ENCODE measurements at places on chromosomes 13 and 19.

GRCh38 chr13:40665126-40666044, 1.1 kb downstream of the FOXO1 start:
- peak overlapping the region; percentile 88 for H3K4me3 ChIP-seq
- no peaks in the 10 kb centered on the region for H3K36me3 ChIP-seq
- peak; percentile 49 for DNase-seq

- no peaks in the 10 kb centered on the region for H3K4me1 ChIP-seq
- H3K4me3 ChIP-seq: no peak overlapping the region
- H3K27me3 ChIP-seq: no peaks in the 10 kb centered on the region
- H3K36me3 ChIP-seq: no peaks in the 10 kb centered on the region
- no peak for DNase-seq
Observed at GRCh38 chr13:66367356-66367755, 862.8 kb downstream of the PCDH9 start.

- H3K4me1 ChIP-seq: no peaks in the 10 kb centered on the region
- no peaks in the 10 kb centered on the region for H3K36me3 ChIP-seq
- no peak overlapping the region for H3K4me3 ChIP-seq
- no peak for DNase-seq
Observed at GRCh38 chr13:62287764-62288163, 872.1 kb upstream of the PCDH20 start.

DNA sequence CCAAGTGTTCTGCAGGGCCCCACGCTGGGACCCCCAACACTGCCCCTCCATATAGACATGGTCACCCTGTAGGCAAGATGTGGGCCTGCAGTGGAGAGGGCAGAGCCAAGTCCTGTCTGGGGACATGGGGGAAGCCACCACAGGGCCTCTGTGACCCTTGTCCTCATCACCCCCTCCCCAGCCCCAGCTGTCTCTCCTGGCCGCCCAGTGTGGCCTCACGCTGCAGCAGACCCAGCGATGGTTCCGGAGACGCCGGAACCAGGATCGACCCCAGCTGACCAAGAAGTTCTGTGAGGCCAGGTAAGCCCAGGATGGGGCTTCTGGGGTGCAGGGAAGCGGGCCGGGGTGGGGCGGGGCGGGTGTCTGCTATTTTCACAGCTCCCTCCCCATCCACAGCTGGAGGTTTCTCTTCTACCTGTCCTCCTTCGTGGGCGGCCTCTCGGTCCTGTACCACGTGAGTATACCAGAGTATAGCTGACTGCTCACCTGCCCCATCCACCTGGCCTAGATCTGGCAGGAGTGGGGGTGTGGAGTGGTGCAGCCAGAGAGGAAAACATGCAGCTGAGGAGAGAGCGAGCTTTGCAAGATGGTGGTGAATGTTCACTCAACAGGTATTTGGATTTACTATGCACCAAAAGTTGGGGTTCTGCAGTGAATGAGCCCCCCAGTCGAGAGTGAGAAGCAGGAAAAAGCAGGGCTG, 46.4 kb downstream of the CERS4 start:
- no peaks in the 10 kb centered on the region for H3K4me1 ChIP-seq
- H3K4me3 ChIP-seq: no peak overlapping the region
- DNase-seq: no peak
- peaks cover 8% of the 10 kb centered on the region for H3K36me3 ChIP-seq
- no peaks in the 10 kb centered on the region for H3K27me3 ChIP-seq

DNA sequence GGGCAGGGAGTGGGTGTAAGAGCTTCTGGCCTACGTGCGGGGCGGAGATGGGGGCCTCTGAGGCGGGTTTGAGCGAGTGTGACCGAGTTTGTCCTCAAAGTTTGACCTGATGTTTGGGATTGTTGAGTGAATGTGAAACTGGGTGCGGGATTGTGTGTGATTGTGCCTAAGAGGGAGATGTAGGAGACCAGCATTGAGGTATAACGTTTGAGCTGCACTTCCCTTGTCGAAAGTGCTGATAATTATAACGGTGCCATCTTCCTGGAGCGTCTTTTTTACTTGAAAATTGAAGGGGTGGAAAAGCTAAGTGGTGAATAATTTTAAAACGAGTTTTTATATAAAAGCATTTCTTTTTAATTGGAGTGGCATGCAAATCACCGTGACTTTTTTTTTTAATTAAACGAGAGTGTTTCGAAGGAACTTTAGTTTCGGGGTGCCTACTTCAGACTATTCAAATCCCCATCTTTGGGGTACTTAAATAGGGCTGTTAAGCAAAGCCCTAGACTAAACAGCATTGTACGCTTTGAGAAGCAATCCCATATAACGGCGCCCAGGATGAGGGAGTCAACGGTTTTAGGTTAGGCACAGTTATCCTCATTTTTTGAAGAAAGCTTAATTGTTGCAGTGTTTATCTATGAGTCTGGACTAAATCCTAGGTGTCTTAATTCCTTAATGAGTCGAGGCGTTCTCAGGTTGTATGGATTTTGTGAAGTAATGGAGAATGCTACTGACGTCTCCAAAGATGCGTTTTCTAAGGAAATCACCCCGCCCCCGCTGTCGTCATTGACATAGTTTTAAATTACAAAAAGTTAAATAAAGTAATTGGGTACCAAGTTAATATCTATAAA, 594 bp downstream of the ZNF146 start:
- peaks cover 2% of the 10 kb centered on the region for H3K4me1 ChIP-seq
- H3K36me3 ChIP-seq: no peaks in the 10 kb centered on the region
- DNase-seq: peak; percentile 76
- H3K4me3 ChIP-seq: peak overlapping the region; percentile 100

- no peak for DNase-seq
- no peak overlapping the region for H3K4me3 ChIP-seq
- no peak overlapping the region for H3K27ac ChIP-seq
- H3K36me3 ChIP-seq: no peaks in the 10 kb centered on the region
- no peaks in the 10 kb centered on the region for H3K27me3 ChIP-seq
- no peaks in the 10 kb centered on the region for H3K4me1 ChIP-seq
Observed at GRCh38 chr13:104021806-104022397, 955.7 kb upstream of the SLC10A2 start.

DNA sequence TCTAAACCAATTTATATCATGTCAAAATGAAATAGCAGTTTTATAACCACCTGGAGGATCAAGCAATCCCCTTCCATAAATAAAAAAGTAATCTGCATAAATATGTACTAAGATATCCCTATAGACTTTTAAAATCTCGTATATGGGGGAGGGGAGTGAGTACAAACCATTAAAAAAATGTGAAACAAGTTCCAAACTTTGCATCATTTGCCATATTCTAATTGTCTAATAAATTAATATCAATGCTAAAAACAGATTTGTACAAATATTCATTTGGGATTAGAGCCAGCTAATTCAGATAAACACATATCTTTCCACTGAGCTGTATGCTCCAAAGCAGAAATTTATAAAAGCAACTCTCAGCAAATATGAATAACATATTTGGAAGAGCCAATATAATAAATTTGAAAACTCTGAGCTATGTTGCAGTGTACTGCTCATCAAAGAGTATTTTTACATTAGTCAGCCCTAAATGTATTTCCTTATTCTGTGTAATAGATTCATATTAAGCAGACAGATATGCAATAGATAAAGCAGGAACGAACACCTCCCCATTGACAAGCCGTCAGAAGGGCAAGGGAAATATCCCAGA, 970.2 kb downstream of the EFNB2 start:
- no peaks in the 10 kb centered on the region for H3K36me3 ChIP-seq
- H3K4me1 ChIP-seq: no peaks in the 10 kb centered on the region
- H3K27ac ChIP-seq: no peak overlapping the region
- no peak for DNase-seq
- no peak overlapping the region for H3K4me3 ChIP-seq
- no peaks in the 10 kb centered on the region for H3K27me3 ChIP-seq

Data from kidney (tissue), 22 donors.